ENCODE measurements at places on chromosomes 11 and 22.

DNA sequence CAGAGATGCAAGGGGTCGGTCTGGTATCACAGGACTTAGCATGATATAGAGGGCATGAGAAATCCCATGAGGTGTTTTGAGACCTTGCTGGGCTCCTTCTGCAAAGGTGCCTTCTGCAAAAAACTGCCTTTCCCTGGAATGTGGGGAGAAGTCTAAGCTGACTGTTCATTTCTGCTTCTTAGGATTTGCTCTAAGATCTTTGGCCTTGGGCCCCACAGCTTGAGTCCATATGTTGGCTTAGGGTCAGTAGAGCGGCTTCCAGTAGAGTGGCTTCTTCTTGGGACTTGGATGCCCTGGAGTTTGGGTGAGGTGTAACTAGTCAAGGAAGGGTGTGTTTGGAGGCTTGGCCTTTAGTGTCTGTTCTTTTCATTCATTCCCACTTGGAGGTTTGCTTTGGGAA is 37.0 kb downstream of the AMPD3 start:
- no peak for DNase-seq

GRCh38 chr22:35315141-35315854 is 15.6 kb downstream of the TOM1 start:
- DNase-seq: no peak

DNA sequence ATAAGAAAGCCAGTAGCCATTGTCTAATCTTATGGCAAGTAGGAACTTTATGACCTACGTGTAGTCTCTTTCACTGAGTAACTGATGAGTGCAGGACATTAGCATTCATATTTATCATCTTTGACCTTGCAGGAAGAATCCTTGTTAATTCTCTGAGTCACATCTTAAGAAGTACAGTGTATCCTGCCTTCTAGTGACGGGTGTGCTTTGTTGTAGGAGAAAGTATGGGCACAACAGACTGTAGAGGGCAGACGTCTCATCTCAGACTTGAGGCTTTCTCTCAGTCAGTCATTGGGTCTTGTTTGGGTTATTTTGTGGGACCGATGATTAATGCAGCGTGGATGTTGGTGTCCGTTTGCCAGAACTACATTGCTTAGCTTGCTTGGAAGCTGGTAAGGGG is 6.8 kb downstream of the RNF214 start:
- no peak for DNase-seq

DNA sequence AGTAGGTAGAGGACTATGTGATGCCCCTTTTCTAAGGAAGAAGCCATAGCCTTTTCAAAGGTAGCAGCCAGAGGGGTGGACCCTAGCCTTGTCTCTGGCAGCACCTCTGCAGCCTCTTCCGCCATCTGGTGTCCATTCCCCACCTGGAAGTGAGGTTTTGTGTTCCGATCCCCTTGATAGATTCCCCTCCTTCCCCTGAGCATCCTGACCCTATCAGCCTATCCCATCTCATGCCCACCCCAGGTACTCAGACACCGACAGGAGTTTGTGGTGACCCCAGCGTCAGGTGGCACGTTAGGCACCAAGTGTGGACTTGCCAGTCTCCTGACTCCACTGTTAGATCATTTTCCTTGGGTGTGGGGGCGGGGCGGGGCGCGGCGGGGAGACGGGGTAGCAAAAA is 398 bp upstream of the FAM89B start:
- no peak for DNase-seq

DNA sequence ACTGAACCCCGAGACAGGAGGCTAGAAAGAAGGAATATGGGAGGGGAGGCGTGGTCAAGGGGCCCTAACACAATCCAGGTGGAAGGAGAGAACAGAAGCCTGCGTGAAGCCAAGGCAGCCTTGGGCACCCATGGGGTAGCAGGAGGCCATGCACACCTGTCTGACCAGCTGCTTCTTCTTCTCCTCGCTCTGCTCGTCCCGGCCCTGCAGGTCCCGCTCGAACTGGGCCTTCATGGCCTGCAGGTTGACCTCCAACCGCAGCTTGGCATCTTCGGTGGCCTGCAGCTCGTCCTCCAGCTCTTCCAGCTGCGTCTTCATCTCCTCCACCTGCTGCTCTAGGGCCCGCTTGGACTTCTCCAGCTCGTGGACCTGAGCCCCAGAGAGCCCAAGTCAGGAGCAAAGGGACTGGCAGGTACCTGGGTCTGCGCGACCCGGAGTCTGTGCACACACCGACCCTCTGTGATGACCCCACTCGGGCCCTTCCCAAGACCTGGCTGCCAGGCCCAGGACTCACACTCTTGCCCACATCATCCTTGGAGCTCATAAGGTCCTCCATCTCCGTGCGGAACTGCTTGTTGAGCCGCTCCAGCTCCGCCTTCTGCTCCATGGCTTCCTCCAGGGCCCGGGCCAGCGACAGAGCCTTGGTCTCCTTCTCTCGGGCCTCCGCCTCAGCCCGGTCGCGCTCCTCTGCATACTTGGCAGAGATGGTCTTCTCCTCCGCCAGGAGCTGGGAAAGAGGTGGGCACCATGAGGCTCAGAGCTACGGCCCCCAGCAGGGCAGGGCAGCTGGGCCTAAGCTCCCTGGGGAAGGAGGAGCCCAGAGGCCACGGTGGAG is 35.9 kb downstream of the APOL1 start:
- DNase-seq: no peak

DNA sequence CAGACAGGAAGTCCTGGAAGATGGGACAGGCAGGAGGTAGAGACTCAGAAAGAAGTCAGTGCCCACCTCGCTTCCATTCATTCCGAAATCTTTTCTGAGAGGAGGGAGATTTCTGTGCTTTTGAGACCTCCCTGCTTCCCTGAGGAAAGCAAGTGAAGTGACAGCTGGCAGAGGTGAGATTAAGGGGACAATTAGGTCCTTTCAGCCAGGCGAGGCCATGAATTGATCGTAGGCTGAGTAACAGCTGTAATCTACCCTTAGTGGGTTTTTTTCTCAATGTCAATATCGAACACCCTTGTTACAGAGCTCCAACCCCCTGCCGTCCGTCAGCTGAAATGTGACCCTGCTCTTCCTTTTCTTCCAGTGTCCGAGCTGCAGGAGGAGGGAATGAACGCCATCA is 96.0 kb downstream of the PARVA start:
- DNase-seq: no peak

- DNase-seq: no peak
Observed at GRCh38 chr11:71323876-71324526, 71.6 kb upstream of the SHANK2 start.

DNA sequence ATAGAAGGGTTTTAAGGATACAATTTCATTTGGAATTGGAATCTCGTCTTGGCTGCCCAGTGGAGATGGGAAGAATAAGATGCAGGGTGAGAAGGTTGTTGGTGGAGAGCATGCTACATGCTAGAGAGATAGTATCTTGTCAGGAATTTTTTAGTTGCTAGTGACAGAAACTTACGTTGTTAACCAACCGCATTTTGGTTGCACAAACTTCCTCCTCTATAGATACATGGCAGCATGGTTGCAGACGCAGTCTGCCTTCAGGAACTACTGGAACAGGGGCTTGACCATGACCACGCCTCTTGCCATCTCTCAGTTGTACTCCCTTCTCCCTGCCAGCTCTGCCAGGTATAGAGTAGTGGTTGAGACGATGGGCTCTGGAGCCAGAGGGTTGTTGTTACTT is 13.5 kb upstream of the CCDC90B start:
- DNase-seq: no peak

- DNase-seq: no peak
Observed at GRCh38 chr11:73363147-73363546, 13.1 kb upstream of the RELT start.

DNA sequence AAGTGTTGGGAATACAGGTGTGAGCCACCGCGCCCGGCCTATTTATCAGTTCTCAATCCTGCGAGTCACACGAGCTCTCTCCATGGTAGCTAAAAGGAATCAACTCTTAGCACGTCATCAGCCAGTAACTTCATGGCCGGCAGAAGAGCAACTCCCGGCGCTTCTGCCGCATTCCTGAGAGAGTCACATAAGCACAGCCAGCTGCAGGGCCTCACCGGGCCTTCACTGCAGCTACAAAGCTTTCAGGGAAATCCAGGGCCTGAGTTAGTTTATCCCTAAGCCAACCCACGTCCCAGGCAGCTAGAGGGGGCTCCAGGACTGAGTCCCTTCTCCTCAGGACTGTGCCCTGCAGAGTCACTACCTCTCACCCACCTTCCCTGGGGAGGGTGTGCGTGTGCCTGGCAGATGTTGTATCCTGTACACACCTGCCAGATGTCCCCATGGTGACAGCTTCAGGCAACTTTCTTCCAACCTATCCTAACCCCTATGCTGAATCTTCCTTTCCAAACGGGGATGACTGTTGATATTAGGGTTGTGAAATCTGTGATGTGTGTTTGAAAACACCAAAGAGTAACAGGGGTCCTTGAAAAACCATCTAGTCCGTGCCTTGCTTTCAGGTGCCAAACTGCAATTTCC is 45.9 kb upstream of the ARFGAP3 start:
- DNase-seq: no peak

DNA sequence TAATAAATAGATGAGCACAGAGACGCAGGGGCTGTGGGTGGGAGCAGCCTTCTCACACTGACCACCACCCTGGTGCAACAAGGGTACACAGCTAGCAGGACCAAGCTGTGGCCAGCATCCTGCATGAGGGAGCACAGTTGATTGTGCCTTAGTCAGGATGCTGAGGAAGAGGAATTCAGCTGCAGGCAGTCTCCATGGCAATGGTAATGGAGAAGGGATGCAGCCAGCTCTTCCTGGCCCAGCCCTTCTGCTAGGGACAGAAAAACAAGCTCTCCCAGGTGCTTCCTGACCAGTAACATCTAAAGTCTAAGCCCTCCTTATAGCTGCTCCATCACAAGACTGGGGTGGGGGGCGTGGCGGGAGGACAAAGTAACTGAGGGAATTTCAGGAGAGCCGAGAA is 363.5 kb downstream of the BUD13 start:
- no peak for DNase-seq

GRCh38 chr11:104926771-104927611 is 28.7 kb upstream of the CASP12 start:
- no peak for DNase-seq

DNA sequence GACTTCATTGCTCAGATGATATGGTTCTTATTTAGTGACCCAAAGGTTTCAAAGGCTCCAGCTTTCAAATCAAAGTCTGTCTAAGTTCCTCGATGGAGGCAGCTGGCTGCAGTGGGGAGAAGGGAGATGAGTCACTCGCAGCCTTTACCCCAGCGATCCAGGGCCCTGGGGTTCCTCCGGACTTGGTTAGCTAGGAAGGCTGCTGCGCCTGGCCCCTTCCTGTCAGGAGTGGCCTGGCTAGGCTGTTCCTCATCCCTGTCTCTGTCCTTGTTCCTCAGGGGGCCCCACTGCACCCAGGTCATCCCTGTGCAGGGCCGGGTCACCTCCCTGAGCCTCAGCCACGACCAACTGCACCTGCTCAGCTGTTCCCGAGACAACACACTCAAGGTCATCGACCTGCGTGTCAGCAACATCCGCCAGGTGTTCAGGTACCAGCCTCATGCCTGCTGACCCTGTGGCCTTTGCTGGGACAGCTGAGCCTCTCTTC is 13.9 kb downstream of the ATG16L2 start:
- DNase-seq: peak; percentile 23

DNA sequence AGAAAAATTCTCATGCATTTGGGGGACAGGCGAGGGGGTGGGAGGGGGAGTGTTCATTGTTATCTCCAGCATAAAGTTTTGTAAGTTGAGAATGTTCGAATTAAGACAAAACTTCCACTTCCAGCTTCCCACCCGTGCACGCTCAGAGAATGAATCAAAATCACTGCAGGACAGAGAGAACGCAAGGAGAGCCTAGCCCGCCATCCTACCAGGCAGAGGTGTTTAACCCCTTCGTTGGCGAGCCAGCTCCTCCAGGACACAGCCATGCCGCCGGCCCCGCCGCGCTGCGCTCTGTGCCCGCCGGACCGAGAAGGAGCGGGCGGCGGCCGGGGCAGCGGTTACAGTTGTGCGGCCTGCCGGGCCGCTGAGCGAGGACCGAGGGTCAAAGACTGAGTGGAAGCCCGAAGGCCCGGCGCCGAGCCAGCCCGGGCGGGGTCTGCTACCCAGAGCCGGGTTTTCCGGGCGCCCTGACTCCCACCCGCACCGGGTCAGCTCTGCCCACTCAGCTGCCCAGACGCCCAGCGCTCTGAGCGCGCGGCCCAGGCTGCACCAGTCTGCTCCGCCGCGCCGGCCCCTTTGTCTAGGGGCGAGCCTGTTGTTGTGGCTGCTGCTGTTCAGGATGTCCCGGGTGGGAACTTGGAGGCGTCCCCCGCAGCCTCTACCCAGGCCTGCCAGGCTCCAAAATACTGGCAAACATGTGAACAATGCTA is at the start of gene NOX4:
TSS of gene NOX4 (minus strand) at position 395 of the 710 bp plus-strand sequence. CDS start at position 266, 129 bp downstream.
- DNase-seq: no peak

- peak; percentile 69 for DNase-seq
Observed at GRCh38 chr11:72812967-72813739, 1.1 kb upstream of the ATG16L2 start.

DNA sequence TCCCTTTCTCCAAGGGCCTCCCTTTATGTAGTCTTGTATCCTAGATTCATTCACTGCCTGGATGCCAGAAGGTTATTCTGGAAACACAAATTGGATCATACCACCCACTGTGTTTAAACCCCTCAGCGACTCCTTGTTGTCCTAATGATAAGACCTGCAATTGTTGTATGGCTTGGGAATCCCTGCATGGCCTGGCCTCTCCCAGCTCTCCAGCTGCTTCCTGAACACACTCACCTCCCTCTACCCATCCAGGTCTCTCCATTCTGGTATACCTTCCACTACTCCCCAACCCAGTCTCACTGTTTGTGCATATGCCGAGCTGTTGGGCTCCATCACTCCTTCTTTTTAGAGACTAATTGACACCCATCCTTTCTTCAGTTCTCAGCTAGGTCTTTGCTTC is 124.3 kb upstream of the ALX4 start:
- DNase-seq: no peak

DNA sequence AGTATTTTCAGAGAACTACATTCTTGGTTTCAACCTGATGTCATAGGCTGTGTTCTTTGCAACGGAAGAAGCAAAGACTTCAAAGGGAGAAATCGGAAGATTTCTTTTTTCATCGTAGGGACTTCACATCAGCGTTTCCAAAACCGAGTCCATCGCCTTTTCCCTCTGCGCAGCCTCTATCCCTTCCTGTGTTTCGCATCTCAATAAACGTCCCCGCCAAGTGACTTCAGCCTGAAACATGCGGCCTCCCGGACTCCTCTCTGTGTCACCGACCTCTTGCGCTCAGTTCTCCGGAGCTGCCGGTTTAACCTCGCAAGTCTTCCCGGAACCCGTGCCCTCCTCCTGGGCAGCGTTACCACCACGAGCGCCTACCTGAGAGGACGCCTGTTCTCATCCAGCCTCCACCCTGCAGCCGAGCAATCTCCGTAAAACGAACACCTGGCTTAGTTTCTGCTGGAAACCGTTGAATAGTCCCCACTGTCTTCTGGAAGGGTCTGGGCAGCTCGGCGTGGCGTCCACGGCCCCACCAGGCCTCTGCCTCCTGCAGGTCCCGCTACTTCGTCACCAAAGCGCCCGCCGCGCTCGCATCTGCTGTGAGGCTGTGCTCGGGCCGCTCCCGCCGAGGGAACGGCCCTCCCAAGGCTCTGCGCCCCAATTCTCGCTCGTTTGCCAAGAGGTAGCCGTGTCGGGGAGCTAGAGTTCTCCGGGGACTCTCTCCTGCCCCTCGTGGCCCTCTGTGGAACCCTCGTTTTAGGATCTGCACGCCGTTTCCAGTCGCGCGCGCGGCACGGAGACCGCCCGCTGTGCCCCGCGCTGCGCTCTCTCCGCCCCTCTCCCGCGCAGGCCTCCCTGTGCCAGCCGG is at the start of gene GLB1L3:
TSS of gene GLB1L3 (plus strand) at position 846 of the 862 bp plus-strand sequence. CDS start 362 bp downstream, outside the sequence.
- DNase-seq: peak; percentile 68

- DNase-seq: no peak
Observed at GRCh38 chr11:125256541-125257189, 92.1 kb downstream of the PKNOX2 start.

GRCh38 chr22:27179161-27179560 is 521.8 kb downstream of the MIAT start:
- no peak for DNase-seq

Measured in GM06990 (cell line).